ENCODE measurements at places on chromosomes 6 and 20.

DNA sequence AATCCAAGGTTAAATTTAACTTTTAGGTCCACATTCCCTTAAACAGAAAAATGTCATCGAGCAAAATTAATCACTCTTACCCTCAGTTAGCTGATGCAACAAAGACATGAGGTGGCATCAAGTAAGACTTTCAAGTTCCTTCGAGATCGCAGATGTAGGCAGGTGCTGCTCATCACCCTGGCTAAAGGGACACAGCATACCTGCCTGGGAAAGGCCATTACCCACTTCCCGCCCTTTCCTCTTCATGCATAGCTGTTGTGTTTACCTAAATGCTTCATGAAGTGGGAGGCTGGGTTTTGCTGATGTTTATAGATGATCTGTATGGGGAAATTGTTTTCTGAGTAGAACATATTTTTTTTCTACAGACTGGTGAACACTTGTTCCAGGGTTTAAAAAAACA lies 67.7 kb downstream of the GFRA4 start:
- no peak for DNase-seq

DNA sequence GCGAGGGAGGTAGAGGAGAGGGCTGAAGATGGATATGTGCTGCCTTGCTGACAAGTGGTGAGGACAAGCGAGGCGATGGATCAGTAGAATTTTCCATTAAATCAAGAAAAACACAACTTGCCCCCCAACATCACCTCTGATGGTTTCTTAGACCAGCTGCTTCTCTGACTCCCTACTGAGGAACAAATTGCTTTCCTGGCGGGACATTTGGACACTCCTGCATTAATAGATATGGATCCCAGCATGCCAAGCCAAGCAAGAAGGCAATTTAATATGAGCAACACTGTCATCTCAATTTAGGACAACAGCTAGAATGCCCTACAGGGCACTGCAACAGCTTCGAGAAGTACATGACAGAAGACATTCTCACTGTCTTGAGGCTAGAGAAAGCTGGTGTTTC lies 248.4 kb upstream of the AGPAT4 start:
- no peak for DNase-seq

GRCh38 chr20:6426287-6426891 lies 303.6 kb upstream of the FERMT1 start:
- DNase-seq = no peak

- DNase-seq = no peak
These were observed 6.4 kb upstream of the ABHD16B start for GRCh38 chr20:63854766-63855362.

- no peak for DNase-seq
These were observed 80.3 kb downstream of the CTNNBL1 start for GRCh38 chr20:37774156-37774555.
